ENCODE measurements at places on chromosomes 16 and 17.

DNA sequence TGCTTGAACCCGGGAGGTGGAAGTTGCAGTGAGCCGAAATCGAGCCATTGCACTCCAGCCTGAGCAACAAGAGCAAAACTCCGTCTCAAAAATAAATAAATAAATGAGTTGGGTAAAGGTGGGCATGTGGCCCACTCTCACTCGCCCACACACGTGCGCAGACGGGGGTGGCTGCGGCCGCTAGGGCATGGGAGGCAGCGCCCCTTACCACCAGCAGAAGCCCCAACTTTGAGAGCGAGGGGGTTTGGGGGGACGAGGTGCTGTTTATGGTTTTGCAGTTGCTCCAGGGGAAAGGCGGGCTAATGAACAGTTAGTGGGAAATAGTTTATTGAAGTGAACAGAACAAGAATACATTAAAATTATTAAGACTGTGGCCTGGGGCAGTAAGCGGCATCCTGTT lies 14.9 kb upstream of the RBFOX3 start:
- no peak for DNase-seq

GRCh38 chr16:68369697-68370580 lies 59.1 kb downstream of the PRMT7 start:
- no peak for DNase-seq

GRCh38 chr16:89199241-89200123 lies 855 bp downstream of the SLC22A31 start:
- no peak for DNase-seq

- DNase-seq, result no peak
These were observed 856 bp upstream of the SCPEP1 start for GRCh38 chr17:56976941-56977608.

- no peak for DNase-seq
These were observed 1231.8 kb downstream of the CDH11 start for GRCh38 chr16:63890081-63890480.

- peak; percentile 80 for DNase-seq
These were observed 167.3 kb upstream of the GSE1 start for GRCh38 chr16:85445779-85446222.

GRCh38 chr17:75404223-75404730 lies 1.2 kb downstream of the GRB2 start:
- peak; percentile 45 for DNase-seq

GRCh38 chr17:48179071-48179945 lies 71.7 kb downstream of the SNX11 start:
- no peak for DNase-seq

GRCh38 chr17:62690168-62690897 lies 62.9 kb downstream of the MRC2 start:
- no peak for DNase-seq

DNA sequence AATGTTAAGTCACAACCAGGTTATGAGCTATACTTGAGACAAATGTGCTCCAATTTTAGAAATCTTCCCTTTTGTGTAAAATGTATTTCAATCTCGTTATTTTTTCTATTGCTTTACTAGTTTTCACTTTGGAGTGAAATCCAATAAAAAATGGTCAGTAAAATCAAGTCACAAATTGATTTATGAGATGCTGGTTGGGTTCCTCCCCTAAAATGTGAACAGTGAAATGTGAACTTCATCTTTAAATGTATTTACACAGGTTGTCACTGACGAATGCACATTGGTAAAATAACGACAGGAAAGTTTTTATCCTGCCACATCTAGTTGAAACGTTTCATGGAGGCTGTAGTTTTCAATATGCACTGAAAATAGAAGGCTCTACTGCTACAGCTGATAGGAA lies 55.5 kb downstream of the COX10 start:
- no peak for DNase-seq

GRCh38 chr17:81074875-81075274 lies 39.9 kb downstream of the BAIAP2 start:
- DNase-seq, result no peak

- no peak for DNase-seq
These were observed 70.4 kb downstream of the METRNL start for GRCh38 chr17:83149761-83150251.

DNA sequence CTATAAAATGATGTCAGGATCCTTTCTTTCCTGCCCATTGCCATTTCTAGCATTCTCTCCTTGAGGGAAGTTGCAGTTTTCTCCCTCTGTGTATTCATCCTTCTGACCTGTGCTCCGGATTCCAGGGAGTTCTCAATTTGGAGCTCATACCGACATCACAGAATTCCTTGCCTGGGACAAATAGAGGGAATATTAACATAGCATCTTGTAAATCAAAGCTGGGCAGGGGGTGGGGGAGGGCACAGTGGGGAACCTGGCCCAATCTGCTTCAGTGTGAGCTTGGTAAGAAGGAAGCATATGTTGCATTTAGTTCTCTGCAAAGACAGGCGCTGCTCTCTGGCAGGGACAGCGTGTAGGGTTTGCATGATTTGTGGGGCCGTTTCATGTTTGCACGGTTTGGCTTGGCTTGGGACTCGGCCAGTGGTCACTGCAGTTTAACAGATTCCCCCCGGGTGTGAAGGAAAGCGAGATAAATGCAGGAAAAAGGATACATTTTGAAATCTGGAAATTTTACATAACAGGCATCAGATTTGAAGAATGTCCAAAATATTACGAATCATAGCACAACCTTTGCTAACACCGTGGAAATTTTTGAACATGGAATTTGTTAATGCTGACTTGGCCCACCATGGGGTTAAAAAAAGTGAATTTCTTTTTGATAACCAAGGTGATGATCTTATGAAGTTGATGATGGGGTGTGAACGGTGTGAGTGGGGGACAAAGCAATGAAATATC lies 178.0 kb downstream of the WWOX start:
- DNase-seq, result no peak

- DNase-seq, result no peak
These were observed 19.4 kb downstream of the RARA start for GRCh38 chr17:40328386-40328766.

DNA sequence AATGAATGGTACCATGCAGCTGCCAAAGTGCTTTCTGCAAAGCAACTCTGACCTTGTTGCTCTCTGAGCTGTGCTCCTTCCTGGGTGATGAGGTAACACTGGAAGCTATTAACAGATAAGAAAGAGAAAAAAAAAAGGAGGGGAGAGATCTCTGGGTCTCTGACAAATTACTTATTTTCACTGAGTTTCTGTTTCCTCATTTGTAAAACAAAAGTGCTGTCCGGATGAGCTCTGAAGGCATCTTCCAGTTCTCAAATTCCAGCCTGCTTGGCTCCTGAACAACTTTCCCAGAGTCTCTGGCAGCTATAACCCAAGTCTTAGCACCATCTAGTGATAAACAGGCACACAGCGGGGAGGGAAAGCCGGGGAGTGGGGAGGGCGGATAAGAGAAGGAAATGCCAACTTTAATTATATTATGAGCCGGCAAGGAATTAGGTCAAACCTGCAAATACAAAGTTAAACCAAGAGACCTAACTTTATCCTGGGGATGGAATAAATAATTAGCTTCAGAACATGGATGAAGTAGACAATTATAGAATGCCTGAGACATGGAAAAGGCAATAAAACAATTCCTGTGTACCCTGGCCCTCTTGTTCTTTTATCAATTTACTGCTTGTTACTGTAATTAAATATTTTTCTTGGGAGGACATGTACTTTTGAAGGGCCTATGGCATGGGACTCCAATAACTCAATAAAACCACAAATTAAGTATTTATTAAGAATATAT lies 61.3 kb upstream of the KIFC3 start:
- DNase-seq, result no peak

GRCh38 chr16:66188917-66189725 lies 177.4 kb upstream of the CDH5 start:
- DNase-seq, result no peak

GRCh38 chr16:4958510-4959438 lies 644 bp downstream of the SEC14L5 start:
- no peak for DNase-seq

GRCh38 chr17:62179525-62180161 lies 114.6 kb upstream of the MED13 start:
- no peak for DNase-seq

DNA sequence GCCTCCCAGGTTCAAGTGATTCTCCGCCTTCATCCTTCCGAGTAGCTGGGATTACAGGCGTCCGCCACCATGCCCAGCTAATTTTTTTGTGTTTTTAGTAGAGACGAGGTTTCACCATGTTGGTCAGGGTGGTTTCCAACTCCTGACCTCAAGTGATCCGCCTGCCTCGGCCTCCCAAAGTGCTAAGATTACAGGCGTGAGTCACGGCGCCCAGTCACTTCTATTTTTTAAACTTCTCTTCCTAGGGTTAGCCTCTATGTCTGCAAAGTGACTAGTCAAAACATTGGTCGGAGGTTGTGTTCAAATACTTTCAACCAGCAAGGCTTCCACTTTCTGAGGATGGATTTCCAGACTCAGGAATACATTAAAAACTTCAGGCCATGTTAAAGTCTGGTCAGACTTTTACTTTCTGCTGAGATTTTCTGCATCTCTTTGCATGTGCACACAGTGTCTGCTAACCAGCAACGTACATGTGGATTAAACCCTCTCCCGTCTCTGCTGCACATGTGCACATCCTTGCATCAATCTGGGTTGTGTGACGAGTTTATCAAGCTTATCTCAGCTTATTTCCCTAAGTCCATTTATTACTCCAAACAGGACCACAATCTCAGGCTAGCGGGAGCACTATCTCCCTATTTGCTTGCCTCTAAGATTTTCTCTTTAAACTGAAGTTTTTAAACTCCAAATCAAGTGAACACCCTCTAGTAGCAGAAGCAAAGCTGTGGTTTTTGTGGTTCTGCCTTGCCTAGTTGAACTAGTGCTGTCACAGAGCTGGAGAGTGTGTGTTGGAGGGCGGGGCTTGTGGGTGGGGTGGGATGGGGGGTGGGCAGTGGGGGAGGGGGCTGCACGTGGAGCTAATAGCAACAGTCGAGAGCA lies 525.2 kb upstream of the GOT2 start:
- no peak for DNase-seq

GRCh38 chr16:67535201-67535600 lies 6.6 kb downstream of the RIPOR1 start:
- no peak for DNase-seq

DNA sequence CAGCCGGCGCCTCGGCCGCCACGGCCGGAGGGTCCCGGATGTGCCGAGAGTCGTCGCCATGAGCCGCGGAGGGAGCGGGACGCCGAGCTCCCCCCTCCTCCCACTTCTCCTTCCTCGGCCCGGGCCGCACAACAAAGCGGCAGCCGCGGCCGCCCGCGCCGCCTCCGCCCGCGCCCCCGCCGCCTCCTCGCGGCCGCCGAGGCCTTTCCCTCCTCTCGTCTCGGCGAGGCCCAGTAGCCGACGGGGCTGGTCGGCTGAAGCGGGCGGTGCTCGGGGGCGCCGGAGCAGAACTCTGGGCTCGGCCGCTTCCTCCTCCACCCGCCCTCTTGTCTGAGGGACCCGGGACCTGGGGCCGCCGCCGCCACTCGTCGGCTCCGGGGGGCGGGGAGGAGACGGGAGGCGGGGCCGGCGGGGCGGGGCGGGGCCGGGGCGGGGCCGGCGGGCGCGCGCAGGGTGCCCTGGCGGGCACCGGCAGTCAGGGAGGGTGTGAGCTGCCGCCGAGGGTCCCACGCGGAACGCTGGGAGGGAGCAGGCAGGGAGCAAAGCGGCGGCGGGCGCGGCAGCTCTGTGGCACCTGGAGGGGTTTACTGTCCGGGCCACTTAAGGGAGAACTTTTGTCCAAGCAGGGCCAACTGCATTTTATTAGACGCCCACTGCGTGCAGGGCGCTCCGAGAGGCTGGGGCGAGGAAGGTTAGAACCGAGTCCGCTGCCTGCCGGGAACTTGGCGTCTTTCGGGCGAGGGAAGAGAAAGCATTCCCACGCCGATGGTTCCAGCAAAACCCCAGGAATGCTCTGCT lies at the start of gene SMURF2:
SMURF2 (minus strand) TSS at position 332 of the 798 bp plus-strand sequence. CDS start 427 bp downstream, outside the sequence.
- peak; percentile 42 for DNase-seq

- no peak for DNase-seq
These were observed 20.8 kb downstream of the DCUN1D3 start for GRCh38 chr16:20879175-20880040.

- no peak for DNase-seq
These were observed 264.8 kb upstream of the RPL38 start for GRCh38 chr17:73938706-73939105.

Measured in NCI-H1092 (cell line).